ENCODE measurements at places on chromosomes 12 and 14.

DNA sequence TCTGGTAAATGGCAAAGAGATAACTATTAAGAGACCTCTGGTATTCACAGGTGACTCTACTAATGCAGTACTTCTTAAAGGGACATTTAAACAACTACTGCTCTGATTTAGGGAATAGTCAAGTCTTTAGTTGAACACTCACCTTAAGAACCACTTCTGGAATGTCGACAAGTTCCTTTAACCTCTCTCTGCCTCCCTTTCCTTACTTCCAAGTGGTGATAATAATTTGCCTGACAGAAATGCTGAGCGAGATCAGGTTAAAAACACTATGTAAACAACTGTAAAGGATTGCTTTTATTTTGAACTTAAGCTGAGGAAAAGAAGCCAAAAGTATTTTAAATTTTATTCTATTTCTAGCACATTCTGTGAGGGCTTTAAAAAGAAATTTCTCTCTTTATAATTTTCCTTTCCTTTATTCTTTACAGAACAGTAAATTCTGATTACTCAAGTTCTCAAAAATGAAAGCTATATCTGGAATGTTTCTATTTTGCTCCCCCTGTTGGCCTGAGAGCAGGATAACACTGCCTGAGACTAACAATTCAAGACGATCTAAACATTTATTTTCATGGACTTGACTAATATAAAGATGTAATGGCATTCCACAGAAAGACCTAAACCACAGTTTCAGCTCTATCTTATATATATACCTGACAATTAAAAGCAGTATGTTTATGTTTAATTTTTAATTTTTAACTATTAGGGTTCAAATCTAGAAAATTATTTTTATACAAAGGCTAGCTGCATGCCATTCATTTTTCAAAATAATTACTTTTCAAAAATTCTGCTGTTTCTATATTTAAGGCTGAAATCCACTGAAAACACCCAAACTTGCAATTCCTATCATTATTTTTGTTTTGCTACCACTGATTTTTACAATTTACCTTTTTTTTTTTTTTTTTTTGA is 29.2 kb downstream of the ZCCHC8 start:
- DNase-seq, result peak; percentile 31

- DNase-seq, result no peak
These were observed 23.4 kb downstream of the SYNDIG1L start for GRCh38 chr14:74402401-74403251.

- no peak for DNase-seq
These were observed 39.7 kb upstream of the EML1 start for GRCh38 chr14:99753225-99754140.

- DNase-seq, result no peak
These were observed 188.4 kb upstream of the FKBP4 start for GRCh38 chr12:2606186-2606910.

DNA sequence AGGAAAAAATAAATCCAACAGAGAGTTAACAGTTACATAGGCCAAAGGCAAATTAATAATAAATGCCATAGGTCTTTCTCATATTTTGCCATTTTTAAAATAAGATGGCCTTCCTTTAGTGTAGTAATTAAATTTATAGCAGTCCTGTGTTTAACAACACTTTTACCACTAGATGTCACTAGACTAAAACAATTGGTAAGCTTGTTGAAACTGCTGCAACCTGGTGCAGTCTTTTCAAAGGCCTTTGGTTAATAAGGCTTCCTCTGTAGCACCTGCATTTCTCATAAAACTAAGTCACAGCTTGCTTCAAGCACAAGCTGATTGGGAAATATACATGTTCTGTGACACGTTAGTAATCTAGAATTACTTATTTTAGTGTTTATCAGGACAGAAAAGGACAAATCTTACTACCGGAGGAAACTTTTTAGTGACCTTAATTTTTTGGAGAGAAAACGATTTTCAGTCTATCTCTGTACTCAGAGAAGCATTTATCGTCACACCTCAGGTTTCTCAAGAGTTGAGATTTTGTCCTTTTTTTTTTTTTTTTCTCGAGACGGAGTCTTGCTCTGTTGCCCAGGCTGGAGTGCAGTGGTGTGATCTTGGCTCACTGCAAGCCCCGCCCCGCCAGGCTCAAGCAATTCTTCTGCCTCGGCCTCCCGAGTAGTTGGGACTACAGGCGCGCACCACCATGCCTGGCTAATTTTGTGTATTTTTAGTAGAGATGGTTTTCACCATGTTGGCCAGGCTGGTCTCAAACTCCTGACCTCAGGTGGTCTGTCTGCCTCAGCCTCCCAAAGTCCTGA is 20.0 kb downstream of the BORCS5 start:
- DNase-seq, result peak; percentile 43

DNA sequence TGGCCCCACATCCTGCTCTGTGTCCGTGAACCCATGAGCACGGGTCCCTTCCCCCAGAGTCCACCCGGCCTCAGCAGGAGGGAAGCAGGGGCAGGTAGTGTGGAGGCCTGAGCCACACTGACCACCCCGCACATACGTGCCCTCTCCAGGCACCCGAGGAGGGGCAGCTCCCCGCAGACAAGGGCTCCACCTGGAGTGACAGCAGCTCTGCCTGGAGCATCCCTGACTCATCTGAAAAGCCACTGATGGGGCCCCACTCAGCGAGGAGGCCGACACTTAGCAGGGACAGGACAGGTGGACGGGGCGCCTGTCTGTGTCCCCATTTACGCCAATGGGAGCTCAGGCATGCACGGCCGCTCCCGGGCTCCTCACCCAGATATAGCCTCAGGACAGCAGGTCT is 237.6 kb upstream of the SFSWAP start:
- no peak for DNase-seq

DNA sequence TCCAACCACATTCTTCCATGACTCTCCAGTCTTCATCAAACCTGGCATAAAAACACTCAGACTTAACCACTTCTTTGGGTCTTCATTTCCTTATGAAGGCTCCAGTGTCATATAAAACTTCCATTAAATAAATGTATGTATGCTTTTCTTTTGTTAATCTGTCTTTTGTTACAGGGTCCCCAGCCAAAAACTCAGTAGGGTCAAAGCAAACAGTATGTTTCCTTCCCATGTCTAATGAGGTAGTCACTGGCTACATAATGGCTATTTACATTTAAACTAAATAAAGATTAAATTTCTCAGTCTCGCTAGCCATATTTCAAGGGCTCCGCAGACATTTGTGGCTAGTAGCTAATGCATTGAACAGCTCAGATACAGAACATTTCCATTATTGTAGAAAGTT is 40.1 kb upstream of the STAB2 start:
- DNase-seq, result no peak

DNA sequence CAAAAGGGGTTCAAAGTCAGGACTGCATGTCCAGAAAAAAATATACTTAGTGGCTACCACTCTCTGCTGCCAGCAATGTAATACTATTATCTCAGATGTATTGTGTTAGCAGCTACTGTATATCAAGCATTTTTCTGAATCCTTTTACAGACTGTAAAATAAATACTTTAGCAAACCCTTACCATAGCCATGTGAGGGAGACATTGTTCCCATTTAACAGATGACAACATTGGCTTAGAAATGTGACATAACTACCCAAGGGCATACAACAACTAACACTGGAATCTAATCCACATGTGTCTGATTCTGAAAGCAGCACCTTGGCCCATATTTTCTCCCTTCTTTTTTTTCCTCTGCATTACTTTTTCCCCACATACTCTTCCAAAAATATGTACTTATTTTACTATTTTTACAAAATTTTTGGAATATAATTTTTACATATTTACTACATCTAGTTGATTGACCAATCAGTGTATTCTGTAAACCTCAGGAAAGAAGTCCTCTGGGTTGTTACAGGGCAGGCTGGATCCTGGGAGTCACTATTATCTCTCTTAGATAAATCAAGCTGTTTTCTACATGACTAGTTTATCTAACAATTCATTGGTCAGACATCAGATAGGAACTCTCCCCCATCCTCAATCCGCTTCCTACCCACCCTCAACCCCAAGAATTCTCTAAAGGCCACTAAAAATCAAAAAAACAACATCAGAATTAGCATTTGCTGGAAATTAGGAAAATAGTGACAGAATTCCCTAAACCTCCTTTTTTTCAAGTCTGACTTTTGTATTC is 154.1 kb downstream of the BTG1 start:
- no peak for DNase-seq

DNA sequence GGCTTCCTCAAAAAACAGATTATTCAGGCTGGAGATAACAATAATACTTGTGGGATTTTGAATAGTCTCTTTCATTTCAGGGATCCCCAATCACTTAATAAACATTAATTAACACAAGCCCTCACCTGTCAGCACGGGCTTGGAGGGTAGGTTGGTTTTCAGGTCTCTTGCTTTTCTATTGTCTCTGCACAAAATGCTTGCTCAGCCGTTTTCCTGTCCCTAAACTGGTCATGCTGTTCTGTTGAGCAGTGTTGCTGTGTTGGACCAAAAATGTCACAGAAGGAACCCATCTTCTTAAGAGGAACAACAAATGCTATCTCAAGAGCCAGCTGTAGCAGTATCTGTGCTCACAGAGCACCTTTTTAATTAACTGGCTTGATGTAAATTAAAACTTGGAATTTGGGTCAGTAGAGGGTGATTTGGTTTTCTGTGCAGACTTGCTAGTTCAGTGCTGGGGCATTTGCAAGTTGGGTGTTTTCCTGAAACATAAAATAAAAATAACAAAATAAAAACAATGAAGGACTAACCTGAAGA is 231.8 kb upstream of the CRY1 start:
- no peak for DNase-seq

- no peak for DNase-seq
These were observed 23.1 kb downstream of the EXD2 start for GRCh38 chr14:69214393-69214792.

- no peak for DNase-seq
These were observed 705 bp upstream of the CHGA start for GRCh38 chr14:92922155-92922735.

- DNase-seq, result no peak
These were observed 131.2 kb downstream of the CRADD start for GRCh38 chr12:93808169-93808899.

DNA sequence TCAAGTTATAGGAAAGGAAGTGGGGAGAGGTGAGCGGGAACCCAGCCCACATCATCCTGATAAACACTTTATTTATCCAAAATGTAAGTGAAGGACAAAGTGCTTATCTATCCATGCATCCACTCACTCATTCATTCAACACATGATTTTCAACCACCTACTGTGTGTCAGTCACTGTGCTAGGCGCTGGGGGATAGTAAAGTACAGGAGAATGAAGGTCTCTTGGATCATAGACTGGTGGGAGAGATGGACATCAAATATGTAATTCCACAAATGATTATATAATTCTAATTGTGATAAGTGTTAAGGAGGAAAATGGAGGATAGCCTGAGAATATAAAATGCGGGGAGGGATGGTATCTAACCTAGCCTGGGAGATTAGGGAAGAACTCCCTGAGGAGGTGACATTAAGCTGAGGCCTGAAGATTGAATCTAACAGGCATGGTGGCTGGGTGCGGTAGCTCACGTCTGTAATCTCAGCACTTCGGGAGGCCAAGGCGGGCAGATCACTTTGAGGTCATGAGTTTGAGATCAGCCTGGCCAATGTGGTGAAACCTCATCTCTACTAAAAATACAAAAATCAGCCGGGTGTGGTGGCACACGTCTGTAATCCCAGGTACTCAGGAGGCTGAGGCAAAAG is 41.3 kb upstream of the CHST11 start:
- DNase-seq, result no peak

- DNase-seq, result no peak
These were observed 3.7 kb downstream of the TSPAN11 start for GRCh38 chr12:30930238-30930637.

DNA sequence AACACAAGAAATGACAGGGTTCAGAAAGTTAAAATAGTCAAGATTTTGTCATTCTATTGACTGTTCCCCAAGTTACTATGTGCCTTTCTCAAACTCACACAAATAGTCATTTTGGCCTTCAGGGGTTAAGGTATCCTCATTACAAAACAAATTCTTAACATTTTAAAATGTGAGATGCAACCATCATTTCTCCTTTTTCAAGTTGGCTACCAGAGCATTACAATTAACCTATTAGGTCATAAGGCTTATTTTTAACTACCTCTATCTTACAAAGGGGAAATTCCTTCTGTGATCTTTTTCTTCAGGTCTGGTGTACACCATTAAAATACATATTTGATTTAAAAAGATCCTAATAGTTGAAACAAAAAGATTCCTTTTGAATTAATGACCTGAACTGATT is 61.2 kb downstream of the SLC38A1 start:
- no peak for DNase-seq

DNA sequence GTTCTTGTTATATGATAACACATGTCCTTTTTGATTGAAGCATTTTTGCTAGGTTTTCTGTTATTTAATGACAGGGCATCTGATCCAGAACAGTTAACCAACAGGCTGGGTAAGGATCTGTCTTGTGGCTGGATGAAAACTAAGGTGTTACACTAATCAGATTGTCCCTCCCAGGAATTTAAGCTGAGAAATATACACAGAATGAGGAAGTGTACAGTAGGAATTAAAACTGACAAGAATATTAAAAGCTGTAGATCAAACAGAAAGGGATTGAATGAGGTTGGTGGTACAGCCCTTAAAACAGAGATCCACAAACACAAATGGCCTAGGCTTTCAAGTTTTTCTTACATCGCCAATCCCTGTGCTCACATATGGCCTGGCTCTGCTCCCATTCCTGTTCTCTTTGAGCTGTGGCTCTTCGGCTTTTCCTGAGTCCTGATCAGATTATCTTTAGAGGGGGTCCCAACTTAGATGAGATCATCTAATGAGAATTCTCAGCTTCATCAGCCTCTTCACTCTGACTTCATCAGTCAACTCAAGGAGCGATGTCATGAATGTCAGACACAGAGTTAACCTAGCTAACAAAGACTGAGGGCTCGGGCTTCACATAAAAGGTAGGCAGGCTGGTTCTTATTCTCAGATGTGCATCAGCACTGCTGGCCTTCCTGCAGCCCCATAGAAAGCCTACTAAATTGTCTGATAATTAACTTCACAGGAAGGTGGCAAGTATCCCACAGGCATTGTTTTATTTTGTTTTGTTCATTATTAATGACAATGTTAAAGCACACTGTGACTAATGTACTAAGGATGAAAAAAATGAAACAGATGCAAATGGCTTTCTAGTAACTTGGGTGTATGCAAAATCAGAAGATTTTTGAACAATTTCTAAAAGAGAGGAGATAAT is 11.4 kb downstream of the PYGL start:
- DNase-seq, result peak; percentile 41

GRCh38 chr14:33332497-33332896 is 393.8 kb downstream of the NPAS3 start:
- DNase-seq, result no peak

GRCh38 chr12:112370199-112370598 is 12.0 kb downstream of the HECTD4 start:
- DNase-seq, result no peak

- DNase-seq, result no peak
These were observed 1135.0 kb downstream of the GALC start for GRCh38 chr14:86858031-86858430.

DNA sequence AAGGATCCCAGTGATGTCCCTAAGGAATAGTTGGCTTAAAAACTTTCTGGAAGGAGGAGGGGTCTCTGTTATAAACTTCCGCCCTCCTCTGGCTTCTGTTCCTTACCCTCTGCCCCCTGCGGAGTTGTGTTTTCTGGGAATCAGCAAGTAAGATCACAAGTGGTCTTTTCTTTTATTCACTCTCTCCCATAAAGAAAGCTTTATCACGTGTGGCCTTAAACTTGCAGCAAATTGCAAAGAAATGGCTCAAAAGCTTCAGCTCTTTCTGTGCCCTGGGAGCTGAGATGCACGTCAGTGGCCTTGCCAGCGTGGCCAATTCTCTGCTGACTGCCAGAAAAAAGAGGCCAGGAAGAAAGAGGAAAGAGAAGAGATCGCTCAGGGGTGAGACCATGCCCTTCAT is at the start of gene SLCO1C1:
Gene SLCO1C1 (plus strand): TSS at position 101 of the 400 bp plus-strand sequence. CDS start 4,245 bp downstream, outside the sequence.
- DNase-seq, result no peak

Measured in GF-D8 (cell line).